WERI-Rb-1 (cell line): ENCODE measurements at places on chromosomes 2 and 18.
A peak's percentile ranks its signal among the peaks of the same experiment; 100 is the strongest.

GRCh38 chr18:22433956-22434355, 16.2 kb upstream of the CTAGE1 start:
- DNase-seq = no peak

- no peak for DNase-seq
These were observed 83.6 kb downstream of the FARSB start for GRCh38 chr2:222572264-222572721.

DNA sequence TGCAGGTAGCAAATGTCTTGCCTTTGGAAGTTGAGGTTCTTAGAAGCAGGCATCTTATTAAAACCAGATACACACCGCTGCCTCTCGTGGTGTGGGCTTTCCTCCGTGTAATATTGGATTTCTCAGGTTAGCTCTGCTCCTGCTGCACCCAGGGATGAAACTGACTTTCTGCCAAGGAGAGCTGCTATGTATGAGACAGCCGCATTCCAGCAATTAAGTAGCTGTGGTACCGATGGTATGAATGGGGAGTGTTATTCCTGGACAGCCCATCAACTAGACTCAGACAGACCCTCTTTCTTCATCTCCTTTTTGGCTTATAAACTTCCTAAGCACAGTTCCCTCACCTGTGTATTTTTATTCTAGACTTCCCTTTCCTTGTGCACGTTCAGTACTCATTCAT, 6.8 kb upstream of the EHD3 start:
- DNase-seq = no peak

DNA sequence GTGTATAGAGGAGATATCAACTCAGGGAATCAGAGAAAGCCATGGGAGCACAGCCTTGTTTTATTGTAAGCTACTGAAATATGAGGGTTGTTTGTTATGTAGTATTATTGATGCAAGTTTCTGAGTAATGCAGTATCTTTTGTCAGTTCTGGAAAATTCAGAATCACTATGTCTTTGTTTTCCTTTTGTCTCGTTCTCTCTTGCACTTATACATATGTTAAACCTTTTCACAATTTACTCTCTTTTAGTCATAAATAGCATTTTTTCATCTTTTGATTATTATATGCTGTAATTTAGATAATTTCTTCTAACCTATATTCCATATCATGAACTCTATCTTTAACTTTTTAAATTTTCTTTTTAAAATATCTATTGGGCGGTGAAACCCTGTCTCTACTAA, 85.0 kb upstream of the COL3A1 start:
- no peak for DNase-seq

DNA sequence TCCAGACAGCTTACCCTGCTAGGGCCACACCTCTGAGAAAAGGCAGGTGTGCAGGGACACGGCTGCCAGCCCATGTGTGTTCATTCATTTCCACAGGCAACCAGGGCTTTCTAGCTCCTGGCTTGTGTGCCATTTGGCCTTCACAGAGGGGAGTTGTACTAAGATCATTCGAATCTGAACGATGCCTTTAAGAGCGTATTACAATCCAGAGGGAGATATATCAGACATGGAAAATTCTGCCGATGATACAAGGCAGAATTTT, 64.2 kb upstream of the OTOF start:
- DNase-seq = no peak

DNA sequence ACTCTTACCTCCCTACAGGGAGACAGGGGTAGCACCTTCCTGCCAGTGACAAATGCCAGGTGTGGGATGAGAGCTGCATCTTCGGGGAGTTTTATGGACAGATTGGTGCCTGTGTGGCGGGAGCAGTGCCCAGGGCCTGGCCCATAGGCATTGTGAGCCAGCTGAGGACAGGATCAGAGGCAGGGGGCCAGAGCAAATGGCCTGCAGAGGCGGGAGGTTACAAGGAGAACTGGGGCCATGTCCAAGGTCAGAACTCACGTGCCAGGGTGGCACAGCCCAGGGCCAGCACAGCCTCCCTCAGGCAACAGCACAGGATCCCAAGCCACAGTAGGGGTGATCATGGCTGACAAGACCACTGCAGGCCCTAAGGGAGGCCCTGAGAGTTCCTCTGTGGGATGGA, 40.2 kb upstream of the MCFD2 start:
- no peak for DNase-seq

DNA sequence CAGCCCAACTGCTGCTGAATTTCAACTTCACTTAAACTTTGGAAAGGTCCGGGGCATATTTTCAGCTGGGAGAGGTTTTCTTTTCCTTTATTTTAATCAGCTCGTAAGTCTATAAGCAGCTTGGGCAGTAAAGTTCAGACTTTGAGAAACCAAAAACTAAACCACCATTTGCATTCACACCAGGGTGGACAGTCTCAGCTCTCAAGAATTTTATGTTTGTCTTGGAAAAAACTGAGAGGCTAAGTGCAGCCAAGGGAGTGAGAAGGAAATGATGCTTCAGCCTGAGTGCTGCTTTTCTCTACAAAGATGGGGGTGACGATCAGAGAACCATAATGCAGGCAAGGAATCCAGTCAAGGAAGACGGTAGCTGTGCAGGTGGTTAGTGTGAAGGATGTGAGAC, 30.2 kb downstream of the MCFD2 start:
- no peak for DNase-seq

- DNase-seq = no peak
These were observed 585 bp upstream of the MOB1A start for GRCh38 chr2:74179063-74179865.

GRCh38 chr18:13335903-13336302, 117.3 kb downstream of the LDLRAD4 start:
- no peak for DNase-seq

GRCh38 chr2:2840681-2841300, 509.7 kb upstream of the MYT1L start:
- DNase-seq = no peak

DNA sequence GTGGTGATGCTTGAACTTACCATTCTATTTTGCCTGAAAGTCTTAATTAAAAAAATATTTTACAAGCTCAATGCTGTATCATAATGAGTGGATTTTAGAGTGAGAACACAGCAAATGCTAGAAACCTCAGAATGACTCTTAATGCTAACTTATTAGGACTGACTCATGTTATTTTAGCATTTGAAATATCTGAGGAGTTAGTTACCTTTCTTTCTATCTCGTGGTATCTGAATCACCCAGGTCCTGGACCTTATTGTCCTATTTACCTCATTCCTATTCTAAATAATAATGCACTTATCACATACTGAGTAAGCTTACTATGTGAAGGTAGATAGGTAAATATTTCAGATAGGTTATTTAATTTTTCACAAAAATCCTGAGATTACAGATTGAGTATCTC, 70.7 kb downstream of the SOS1 start:
- no peak for DNase-seq

DNA sequence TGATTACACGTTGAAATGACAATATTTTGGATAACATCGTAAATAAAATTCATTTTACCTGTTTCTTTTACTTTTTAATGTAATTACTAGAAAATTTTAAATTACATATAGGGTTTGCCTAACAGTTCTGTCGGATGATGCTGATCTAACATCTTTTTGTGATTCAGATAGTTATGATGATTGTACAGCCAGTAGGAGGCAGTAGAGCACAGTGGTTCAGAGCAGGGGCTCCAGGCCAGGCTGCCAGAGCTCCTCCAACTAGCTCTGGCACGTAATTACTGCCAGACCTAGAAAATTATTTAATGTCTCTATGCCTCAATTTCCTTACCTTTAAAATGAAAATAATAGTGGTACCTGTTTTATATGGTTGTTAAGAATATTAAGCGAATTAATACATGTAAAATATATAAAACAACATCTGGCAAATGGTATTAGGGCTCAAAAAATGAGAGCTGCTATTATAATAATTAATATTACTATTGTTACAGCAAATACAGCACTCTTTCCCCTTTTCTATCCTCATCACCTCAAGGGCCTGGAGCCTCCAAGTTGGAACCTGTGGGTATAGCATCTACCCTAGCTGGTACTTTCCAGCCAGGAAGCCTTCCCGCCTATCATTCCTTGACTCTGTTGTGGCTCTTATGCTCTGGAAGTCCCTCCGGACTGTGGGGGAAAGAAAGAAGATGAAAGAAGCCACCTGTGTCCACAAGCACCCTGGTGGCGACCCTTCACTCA, 47.7 kb upstream of the PLA2R1 start:
- DNase-seq = peak; percentile 68

- DNase-seq = no peak
These were observed 38.8 kb downstream of the AOX1 start for GRCh38 chr2:200624658-200625057.

DNA sequence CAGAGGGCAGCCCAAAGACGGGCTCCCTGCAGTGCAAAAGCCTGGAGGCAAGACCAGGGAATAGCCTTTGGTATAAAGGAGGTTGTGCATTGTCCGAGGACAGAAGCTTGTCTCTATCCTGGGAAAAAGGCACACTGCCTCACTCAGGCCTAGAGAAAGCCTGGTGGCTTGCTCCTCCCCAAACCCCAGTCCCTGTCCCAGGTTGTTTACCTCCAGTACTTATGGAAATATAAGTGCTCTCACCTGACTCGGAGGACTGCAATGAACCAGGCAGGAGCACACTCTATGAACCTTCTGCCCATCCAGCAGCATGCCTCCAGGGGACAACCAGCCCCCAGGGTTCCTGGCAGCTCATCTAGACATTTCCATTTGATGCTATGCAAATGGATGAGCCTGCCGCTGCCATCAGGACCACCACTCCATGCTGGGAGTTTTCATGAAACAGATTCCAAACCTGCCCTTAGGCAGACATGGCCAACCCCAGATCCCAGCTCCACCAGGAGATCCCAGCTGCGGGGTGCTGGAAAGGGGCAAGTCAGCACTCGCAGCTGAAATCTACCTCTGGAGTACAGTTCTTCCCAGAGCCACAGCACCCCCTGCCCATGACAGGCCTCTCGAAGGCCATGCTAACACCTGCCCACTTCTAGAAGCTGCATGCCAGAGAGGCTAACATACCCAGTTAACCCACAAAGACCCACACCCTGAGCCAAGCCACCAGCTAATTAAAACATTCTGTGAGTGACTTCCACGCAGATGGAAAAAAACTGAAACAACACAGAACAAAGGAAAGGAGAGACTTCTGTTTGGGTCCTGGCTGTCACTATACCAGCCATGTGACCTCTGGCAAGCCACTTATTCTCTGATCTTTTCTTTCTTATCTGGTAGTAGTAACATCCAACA, 101.7 kb downstream of the TTC32 start:
- DNase-seq = no peak

- no peak for DNase-seq
These were observed 19.9 kb downstream of the MBOAT2 start for GRCh38 chr2:8983571-8983970.

- DNase-seq = no peak
These were observed 178.4 kb upstream of the FN1 start for GRCh38 chr2:215614296-215614695.

- DNase-seq = no peak
These were observed 71.7 kb upstream of the MYO3B start for GRCh38 chr2:170106102-170106840.

GRCh38 chr2:202149155-202149762, 76.2 kb downstream of the KIAA2012 start:
- DNase-seq = peak; percentile 55

DNA sequence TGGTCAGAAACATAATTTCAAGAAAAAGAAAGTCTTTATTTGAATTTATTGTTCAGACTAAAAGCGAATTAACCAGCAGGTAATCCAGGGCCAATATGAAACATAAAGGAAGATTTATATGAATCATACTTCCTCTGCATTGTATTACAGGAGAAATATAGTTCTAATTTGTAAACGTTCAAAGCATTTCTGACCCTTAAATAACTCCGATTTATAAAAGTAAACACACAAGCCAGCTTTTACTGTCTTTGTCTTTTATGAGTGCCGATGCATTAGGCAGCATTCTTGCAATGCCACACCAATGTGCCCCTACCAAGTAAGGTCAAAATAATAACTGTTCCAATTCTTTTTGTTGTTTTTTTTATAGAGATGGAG, 118.8 kb upstream of the RBBP8 start:
- no peak for DNase-seq

DNA sequence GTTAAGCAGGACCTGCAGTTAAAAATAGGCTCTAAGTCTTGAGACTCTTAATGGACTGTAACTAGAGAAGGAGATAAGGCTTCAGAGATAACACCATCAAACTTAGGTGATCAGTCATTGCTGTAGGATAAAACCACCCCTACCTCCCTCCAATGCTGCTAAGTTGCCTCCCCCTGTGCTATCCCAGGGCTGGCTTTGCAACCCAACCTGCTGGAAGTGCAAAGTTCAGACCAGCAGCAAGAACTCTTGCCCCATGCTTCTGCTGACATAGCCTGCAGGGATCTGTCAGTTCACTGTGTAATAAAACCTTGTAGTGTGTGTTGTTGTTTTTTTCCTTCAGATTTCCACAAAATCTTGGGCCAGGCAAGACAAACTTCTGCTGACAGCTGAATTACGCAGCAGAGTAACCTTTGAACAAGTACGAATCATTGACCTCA, 57.4 kb upstream of the EPB41L3 start:
- DNase-seq = peak; percentile 35

GRCh38 chr18:48409591-48410094, 460 bp upstream of the ZBTB7C start:
- DNase-seq = peak; percentile 54
